Activated CD4-positive, alpha-beta memory T cell treated with anti-CD3 and anti-CD28 coated beads for 36 hours (primary cell): ENCODE measurements at places on chromosomes 2 and 18. TPM values are rescaled to one million over a fixed set of nuclear protein-coding genes. Genes with fewer than 3 reads are reported as not detected.

Gene SPAST
- 15.8 TPM for total RNA-seq

Gene REG1B
- total RNA-seq = not detected

- DNase-seq = no peak
Measured at GRCh38 chr2:46376586-46376985, 79.4 kb downstream of the EPAS1 start.

- no peak for DNase-seq
Measured at GRCh38 chr18:59318460-59319050, at the start of gene CPLX4. CPLX4 (minus strand) TSS chr18:59318649; CDS start chr18:59318462, 187 bp downstream.

DNA sequence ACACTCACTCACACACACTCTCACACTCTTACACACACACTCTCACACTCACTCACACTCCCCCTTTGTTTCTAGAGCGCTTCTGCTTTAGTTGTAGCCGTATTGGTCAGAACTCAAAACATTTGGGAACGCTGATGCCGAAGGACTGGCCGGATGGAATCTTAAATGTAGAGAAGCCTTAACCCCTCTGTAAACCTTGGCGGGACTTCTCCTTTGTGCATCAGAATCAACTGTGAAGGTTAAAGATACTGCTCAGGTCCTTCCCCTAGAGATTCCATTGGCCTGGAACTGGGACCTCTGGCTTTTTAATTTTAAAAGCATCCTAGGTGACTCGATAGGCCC, 18.3 kb downstream of the SH3BP4 start:
- no peak for DNase-seq

DNA sequence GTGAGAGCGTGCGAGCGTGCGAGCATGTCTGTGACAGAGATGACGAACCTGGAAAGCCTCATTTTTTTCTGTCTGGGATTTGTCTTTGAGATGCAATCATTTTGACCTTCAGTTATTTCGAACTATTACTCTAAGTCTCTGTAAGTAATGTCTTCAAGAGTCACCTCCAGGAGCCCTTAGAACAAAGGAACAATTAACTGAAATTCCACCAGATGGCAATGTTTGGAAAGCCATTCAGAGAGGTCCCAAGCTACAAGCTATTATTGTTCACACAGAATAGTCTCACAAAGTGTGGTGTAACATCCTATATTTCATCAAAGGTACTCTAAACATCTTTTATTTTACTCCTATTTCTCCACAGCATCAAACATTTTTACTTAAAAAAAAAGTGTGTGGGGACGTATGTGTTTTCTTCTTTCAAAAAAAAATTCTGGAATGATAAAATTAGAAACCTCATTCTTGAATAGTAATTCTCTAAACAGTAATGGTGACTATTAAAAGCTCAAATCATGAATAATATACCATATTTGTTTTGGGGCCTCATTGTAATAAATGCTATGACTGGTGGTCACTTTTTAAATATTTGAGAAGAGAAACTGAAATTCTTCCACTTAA, 35.1 kb upstream of the MAPRE2 start:
- DNase-seq = no peak

- no peak for DNase-seq
Measured at GRCh38 chr2:109061736-109062135, 67.3 kb upstream of the SH3RF3 start.

GRCh38 chr2:97706112-97706511, 7.3 kb upstream of the ZAP70 start:
- DNase-seq = no peak
